ENCODE measurements at places on chromosomes 4 and X. TPM values are rescaled to one million over a fixed set of nuclear protein-coding genes. Genes with fewer than 3 reads are reported as not detected.

DNA sequence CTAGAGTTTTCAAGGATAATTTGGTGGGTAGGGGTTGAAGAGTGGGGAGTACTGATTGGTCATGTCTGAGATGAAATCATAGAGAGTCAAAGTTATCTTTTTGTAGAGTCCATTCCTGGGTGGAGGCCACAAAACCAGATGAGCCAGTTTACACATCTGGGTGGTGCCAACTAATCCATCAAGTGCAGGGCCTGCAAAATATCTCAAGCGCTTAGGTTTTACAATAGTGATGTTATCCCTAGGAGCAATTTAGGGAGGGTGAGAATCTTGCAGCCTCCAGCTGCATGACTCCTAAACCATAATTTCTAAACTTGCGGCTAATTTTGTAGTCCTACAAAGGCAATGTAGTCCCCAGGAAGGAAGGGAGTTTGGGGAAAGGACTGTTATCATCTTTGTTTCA is 988.3 kb upstream of the LCORL start:
- H3K36me3 ChIP-seq: no peaks in the 10 kb centered on the region
- H3K4me1 ChIP-seq: no peaks in the 10 kb centered on the region
- no peak overlapping the region for H3K4me3 ChIP-seq
- no peak overlapping the region for H3K27ac ChIP-seq
- DNase-seq: no peak

GRCh38 chr4:169566021-169566818 is 46.2 kb downstream of the NEK1 start:
- H3K4me3 ChIP-seq: no peak overlapping the region
- H3K27ac ChIP-seq: no peak overlapping the region
- H3K4me1 ChIP-seq: no peaks in the 10 kb centered on the region
- H3K36me3 ChIP-seq: no peaks in the 10 kb centered on the region
- H3K27me3 ChIP-seq: no peaks in the 10 kb centered on the region

- peaks cover 28% of the 10 kb centered on the region for H3K4me1 ChIP-seq
- H3K27ac ChIP-seq: no peak overlapping the region
- H3K36me3 ChIP-seq: peaks cover 55% of the 10 kb centered on the region
- H3K4me3 ChIP-seq: no peak overlapping the region
- DNase-seq: no peak
Observed at GRCh38 chr4:17597517-17597916, 16.9 kb upstream of the MED28 start.

DNA sequence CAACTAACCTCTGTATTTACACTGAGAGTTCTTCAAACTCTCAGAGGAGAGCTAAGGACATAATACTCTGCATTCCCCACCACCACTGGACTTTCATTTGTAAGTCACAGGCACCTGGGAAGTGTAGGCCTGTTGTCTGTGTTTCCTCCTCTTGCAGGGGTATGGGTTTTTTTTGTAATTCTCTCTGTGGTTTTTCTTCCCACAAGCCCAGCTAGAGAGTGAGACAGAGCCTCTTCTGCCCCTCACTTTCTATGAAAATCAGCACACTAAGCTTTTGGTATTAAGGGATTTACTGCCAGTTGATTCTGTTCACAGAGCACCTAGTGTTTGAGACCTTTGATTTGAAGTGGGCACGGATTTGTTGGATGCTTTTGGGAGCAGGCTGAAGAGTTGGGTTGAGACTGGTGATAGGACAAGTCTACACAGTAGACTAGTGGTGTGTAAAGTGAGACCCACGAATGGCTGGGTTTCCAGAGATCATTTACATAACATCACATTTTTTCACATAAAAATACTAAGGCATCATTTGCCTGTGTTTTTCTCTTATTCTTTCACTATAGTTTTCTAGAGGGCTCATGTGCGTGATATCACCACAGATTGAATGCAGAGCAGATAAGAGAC is 28.9 kb upstream of the WDR17 start:
- H3K4me1 ChIP-seq: no peaks in the 10 kb centered on the region
- DNase-seq: no peak
- H3K36me3 ChIP-seq: no peaks in the 10 kb centered on the region
- no peak overlapping the region for H3K4me3 ChIP-seq
- H3K27me3 ChIP-seq: no peaks in the 10 kb centered on the region
- no peak overlapping the region for H3K27ac ChIP-seq

GRCh38 chr4:122588453-122589238 is 32.2 kb downstream of the IL21 start:
- H3K27me3 ChIP-seq: no peaks in the 10 kb centered on the region
- no peak overlapping the region for H3K27ac ChIP-seq
- H3K4me1 ChIP-seq: no peaks in the 10 kb centered on the region
- no peak for DNase-seq
- H3K4me3 ChIP-seq: no peak overlapping the region

DUSP21 gene
- not detected for total RNA-seq
